ENCODE measurements at places on chromosomes 7 and 10.

DNA sequence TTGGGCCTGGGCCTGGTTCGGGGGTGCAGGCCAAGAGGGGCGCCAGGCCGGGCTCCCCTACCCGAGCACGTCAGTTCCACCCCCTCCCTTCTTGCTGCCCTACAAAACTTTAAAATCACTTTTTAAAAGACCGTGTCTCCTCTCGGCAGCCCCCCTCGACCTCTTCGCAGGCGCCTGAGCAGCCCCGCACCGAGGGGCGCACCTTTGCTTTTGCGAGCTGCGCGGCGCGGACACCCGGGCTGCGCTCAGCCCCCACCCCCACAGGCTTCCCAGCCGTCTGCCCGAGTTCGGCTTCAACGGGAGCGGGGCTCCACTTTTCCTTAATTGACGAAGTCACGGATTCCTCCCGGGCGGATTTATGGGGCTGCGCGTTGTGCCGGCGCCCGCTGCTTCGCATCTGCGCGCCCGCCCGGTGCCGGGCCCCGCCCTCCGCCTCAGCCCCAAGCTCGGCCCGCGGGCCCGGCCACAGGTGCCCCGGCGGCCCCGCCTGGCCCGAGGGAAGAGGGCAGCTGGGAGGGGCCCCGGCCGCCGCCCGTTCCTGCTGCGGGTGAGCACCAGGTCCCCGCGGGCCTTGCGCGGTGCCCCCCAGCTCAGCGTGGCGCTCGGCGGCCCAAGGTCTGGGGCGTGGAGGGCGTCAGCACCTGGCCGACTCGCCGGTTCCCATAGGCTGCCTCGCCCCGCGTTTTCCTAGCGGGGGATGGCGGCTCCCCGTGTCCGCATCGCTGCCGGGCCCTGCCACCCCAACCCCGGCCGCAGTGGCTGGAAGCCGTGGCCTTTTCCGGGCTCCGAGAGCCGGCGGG is 10.8 kb upstream of the MNX1 start:
- H3K4me1 ChIP-seq, result peaks cover 28% of the 10 kb centered on the region
- no peak overlapping the region for H3K4me3 ChIP-seq
- no peak overlapping the region for H3K27ac ChIP-seq
- DNase-seq, result no peak
- no peaks in the 10 kb centered on the region for H3K36me3 ChIP-seq
- H3K27me3 ChIP-seq, result peaks cover 80% of the 10 kb centered on the region

DNA sequence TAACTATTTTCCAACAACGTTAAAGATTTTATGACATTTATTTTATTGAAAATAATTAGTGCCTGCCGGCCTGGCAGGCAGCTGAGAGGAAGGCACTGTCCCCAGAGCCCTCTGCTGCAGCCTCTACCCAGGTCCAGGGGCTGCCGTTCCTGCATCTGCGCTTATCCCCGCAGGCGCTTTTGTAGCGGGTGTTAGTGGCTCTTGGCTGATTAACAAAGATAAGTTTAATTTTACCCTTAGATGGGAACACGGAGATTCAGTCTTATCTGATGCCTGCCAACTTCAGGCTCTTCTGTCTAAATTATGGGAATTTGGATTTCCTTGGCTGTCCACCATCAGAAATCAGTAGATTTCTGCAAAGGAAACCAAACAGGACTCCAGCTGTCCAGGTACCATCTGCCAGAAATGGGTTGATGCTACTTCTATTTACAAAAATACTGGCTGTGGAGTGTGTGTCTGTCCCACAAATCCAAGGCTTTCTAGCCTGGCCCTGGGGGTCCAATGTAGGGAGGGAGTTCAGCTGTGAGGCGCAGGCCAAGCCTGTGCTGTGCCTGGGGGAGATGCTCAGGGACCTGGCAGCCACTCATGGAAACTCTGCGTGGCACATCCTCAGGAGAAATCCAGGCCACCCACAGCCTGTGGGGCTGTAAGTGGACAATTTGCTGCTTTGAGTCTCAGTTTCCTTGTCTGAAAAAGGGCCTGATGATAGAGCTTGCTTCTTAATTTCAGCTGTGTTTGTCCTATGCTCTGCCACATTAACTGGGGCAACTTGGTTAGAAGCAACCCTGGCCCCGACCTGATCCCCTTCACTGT is 62.0 kb upstream of the IGFBP3 start:
- H3K27ac ChIP-seq, result no peak overlapping the region
- no peak overlapping the region for H3K4me3 ChIP-seq
- peaks cover 1% of the 10 kb centered on the region for H3K27me3 ChIP-seq
- no peak for DNase-seq

- H3K4me3 ChIP-seq, result peak overlapping the region; percentile 89
- peaks cover 49% of the 10 kb centered on the region for H3K4me1 ChIP-seq
- no peak for DNase-seq
- H3K27me3 ChIP-seq, result no peaks in the 10 kb centered on the region
- H3K36me3 ChIP-seq, result peaks cover 58% of the 10 kb centered on the region
Measured at GRCh38 chr7:150740053-150740452, 2.8 kb downstream of the GIMAP5 start.

DNA sequence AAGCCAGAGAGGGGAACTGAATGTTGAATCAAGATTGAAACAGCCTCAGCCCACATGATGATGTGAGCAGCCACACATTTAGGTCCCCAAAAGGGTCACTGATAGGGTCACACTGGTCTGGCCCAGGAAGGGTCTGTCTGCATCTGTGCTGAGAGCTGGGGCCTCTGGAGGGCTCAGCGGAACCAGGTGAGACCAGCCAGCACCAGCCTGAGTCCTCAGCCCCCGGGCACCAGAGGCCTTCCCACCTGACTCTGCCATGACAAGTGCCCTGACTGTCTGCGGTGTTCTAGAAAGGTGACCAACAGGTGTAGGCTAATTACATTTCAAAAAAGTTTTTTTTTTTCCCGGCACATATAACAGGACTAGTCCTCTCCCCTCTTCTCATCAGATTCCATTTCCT is 76.2 kb downstream of the WDR11 start:
- H3K27me3 ChIP-seq, result no peaks in the 10 kb centered on the region
- no peaks in the 10 kb centered on the region for H3K4me1 ChIP-seq
- H3K36me3 ChIP-seq, result no peaks in the 10 kb centered on the region
- no peak overlapping the region for H3K27ac ChIP-seq
- no peak overlapping the region for H3K4me3 ChIP-seq

GRCh38 chr10:71476228-71477011 is 79.7 kb downstream of the CDH23 start:
- no peaks in the 10 kb centered on the region for H3K36me3 ChIP-seq
- no peak overlapping the region for H3K27ac ChIP-seq
- peaks cover 6% of the 10 kb centered on the region for H3K27me3 ChIP-seq
- H3K4me1 ChIP-seq, result peaks cover 11% of the 10 kb centered on the region

GRCh38 chr10:85673270-85673669 is 693.3 kb downstream of the GRID1 start:
- H3K4me3 ChIP-seq, result no peak overlapping the region
- peaks cover 8% of the 10 kb centered on the region for H3K36me3 ChIP-seq
- no peak overlapping the region for H3K27ac ChIP-seq
- no peaks in the 10 kb centered on the region for H3K4me1 ChIP-seq
- no peak for DNase-seq
- H3K27me3 ChIP-seq, result peaks cover 12% of the 10 kb centered on the region

GRCh38 chr7:79610748-79611304 is 157.4 kb upstream of the MAGI2 start:
- H3K4me1 ChIP-seq, result no peaks in the 10 kb centered on the region
- H3K4me3 ChIP-seq, result no peak overlapping the region
- no peaks in the 10 kb centered on the region for H3K27me3 ChIP-seq
- DNase-seq, result no peak
- no peak overlapping the region for H3K27ac ChIP-seq

DNA sequence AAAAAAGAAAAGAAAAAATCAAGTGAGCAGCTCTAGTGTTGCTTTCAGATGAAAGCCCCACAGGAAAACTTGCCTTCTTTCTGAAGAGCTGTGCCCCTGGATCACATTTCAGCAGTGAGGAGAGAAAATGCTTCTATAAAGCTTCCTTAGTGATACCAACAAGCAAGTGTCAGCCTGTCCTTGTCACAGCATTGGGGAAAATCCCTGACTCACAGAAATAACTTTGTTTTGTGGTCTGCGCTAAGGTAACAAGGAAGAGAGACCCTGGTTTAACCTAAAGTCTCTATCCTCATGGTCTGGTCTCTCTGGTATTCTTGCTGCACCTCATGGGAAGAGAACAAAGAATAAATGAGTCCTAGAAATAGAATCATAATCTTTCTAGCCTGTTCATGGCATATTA is 885.2 kb upstream of the SORCS1 start:
- H3K4me3 ChIP-seq, result no peak overlapping the region
- H3K36me3 ChIP-seq, result no peaks in the 10 kb centered on the region
- no peak overlapping the region for H3K27ac ChIP-seq
- H3K27me3 ChIP-seq, result no peaks in the 10 kb centered on the region

GRCh38 chr7:39683216-39683845 is 60.0 kb downstream of the RALA start:
- H3K27ac ChIP-seq, result peak overlapping the region; percentile 32
- H3K27me3 ChIP-seq, result no peaks in the 10 kb centered on the region
- peaks cover 44% of the 10 kb centered on the region for H3K4me1 ChIP-seq
- no peak overlapping the region for H3K4me3 ChIP-seq
- no peak for DNase-seq

DNA sequence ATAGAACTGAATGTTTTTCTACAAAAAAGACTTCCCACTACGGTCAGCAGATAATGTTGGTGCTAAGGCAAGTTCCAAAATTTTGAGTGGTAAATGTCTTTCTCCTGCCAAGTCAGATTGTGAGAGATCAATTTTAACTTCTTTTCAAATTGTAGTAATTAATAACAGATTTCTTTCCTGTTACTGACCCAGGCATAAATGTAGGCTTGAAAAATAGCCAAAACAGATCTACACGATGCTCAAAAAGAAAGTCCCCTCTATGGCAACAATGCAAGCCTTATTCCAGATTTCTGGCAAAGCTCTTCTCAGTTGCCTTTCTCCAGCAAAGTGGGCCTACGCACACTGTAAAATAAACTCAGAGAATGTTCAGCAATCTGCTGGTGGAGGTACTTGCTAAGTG is 641.0 kb upstream of the NRP1 start:
- no peaks in the 10 kb centered on the region for H3K36me3 ChIP-seq
- no peak for DNase-seq
- H3K27me3 ChIP-seq, result no peaks in the 10 kb centered on the region
- no peak overlapping the region for H3K27ac ChIP-seq

DNA sequence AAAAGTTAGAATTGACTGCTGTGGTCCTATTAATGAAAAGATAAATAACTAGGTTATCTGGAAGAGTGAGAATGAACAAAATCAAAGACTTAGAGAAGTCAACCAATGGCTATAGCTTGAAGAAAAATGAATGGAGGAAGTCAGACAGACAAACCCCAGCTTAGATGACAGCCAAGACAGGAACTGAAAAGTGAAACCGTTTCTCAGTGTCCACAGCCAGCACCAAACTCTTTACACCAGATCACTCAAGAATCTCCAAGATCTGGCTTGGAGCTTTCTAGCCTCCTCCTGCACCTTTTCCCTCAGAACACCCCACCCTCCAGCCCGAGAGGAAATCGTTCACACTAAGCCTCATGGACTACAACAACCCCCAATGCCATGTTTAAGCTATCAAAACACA is 167.0 kb downstream of the SFMBT2 start:
- peak overlapping the region; percentile 31 for H3K27ac ChIP-seq
- peaks cover 78% of the 10 kb centered on the region for H3K36me3 ChIP-seq
- no peak for DNase-seq
- no peaks in the 10 kb centered on the region for H3K27me3 ChIP-seq

- H3K27me3 ChIP-seq, result no peaks in the 10 kb centered on the region
- DNase-seq, result no peak
- H3K4me1 ChIP-seq, result no peaks in the 10 kb centered on the region
- no peak overlapping the region for H3K27ac ChIP-seq
- no peak overlapping the region for H3K4me3 ChIP-seq
Measured at GRCh38 chr7:152544481-152544927, 108.7 kb upstream of the KMT2C start.

- H3K27me3 ChIP-seq, result peaks cover 33% of the 10 kb centered on the region
- H3K4me3 ChIP-seq, result no peak overlapping the region
Measured at GRCh38 chr7:158386866-158387545, 200.6 kb downstream of the PTPRN2 start.

DNA sequence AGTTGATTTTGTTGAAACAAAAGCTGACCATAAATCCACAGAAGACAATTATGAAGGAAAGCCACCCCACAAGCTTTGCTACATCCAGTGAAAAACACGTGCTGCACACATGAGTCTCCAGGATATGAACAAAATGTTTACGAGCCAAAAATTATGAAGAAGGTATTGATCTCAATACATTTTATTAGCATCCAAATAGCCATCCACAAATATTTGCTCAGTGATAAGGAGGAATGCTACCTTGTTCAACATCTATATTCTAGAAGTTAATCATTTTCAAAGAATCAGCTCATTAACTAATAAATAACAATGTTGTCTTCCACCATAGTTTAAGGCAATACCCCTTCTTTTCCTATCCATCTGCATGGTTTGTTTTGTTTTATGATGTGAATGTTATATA is 42.7 kb downstream of the CALML3 start:
- H3K36me3 ChIP-seq, result no peaks in the 10 kb centered on the region
- no peak overlapping the region for H3K27ac ChIP-seq
- peaks cover 18% of the 10 kb centered on the region for H3K4me1 ChIP-seq
- no peak for DNase-seq
- no peak overlapping the region for H3K4me3 ChIP-seq

GRCh38 chr10:106872176-106872575 is 292.3 kb downstream of the SORCS1 start:
- H3K27me3 ChIP-seq, result no peaks in the 10 kb centered on the region
- no peaks in the 10 kb centered on the region for H3K4me1 ChIP-seq
- H3K4me3 ChIP-seq, result no peak overlapping the region
- no peak overlapping the region for H3K27ac ChIP-seq
- no peak for DNase-seq
- no peaks in the 10 kb centered on the region for H3K36me3 ChIP-seq

DNA sequence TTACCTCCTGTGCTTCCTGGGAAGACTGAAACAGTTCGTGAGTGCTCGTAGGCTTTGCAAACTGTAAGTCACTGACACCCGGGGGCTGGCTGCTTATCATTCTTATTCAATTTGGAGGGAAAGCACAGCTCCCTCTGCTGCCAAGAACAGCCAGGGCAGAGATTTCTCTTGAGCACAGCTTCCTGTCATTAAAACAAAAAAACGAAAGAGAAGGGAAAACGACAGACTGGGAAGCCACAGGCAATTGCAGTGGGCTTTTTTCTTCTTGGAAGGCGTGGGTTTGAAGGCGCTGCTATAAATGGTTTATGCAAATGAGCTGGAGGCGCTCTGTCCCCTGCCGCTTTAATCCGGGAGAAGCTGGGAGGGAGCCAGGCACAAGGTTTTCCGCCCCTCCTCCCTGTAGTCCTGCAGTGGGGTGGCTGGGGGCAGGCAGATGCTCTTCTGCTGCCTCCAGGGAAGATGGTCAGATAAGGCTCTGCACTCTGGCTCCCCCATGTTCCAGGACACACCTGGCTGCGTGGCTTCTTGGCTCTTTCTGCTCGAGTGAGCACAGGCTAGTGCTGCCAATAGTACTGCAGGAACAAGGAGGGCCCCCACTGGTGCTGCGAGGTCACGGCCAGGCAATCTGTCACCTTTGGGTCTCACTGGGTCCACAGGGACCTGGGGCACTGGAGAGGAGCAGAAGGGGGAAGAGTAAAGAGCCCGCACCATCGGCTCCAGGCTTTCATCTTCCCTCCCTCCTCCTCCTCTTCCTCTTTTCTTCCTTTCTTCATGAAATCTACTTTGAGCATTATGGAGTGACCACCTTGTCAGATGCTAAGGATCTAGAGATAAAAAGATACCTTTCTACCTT is 49.5 kb downstream of the NEURL1 start:
- peak overlapping the region; percentile 73 for H3K4me3 ChIP-seq
- H3K36me3 ChIP-seq, result no peaks in the 10 kb centered on the region
- no peak for DNase-seq
- H3K27me3 ChIP-seq, result peaks cover 25% of the 10 kb centered on the region

All from naive thymus-derived CD8-positive, alpha-beta T cell (primary cell).